Adrenal gland (tissue), 19 donors: ENCODE measurements at places on chromosomes 1 and 21.
A peak's percentile ranks its signal among the peaks of the same experiment; 100 is the strongest.

DNA sequence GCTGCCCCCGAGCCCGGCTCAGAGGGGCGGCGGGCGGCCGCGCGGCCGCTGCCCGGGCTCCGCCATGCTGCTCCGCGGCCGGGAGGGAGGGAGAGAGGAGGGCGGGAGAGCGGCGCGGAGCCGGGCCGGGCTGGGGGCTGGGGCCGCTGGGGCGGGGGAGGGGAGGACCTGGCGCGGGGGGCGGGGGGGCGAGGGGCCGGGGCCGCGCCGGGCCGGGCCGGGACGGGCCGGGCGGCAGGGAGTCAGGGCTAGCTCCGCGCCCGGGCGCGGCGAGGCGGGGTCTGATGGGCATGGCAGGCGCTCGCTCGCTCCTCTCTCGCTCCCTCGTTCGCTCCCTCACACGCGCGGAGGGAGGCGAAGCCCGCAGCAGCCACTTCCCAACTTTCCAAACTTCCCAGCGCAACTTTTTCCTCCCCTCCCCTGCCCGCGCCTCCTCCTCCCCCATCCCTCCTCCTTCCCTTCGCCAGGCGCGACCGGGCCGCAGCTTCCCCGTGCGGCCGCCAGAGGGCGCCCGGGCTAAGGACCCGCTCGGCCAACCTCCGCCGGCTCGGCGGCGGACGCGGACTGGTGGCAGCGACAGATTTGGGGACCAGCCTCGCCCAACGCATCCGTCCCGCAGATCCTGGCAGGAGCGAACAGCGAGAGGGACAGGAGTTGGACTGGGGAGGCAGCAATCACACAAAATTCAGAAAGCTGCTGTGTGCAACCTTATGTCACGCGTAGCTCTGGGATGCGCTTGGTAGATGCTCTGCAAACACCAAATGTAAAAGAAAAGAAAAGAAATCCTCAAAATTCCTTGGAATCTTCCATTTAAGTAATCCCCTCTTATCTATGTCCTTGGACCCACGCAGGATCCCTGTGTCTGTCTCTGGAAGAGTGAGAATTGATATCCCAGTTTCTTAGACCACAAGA is at the start of gene TRABD2B:
TSS of gene TRABD2B (minus strand) at position 97 of the 912 bp plus-strand sequence.
- DNase-seq = peak; percentile 81

- DNase-seq = no peak
Measured at GRCh38 chr1:246417152-246417812, 89.8 kb downstream of the SMYD3 start.

- DNase-seq = no peak
Measured at GRCh38 chr1:77513839-77514763, 168.4 kb downstream of the ZZZ3 start.

GRCh38 chr1:158053276-158053675 is 59.8 kb downstream of the KIRREL1 start:
- DNase-seq = no peak

- DNase-seq = no peak
Measured at GRCh38 chr1:25666460-25666859, 49.9 kb downstream of the MAN1C1 start.

GRCh38 chr1:172024516-172024915 is 183.2 kb downstream of the DNM3 start:
- no peak for DNase-seq

- DNase-seq = no peak
Measured at GRCh38 chr1:84278905-84279304, 22.6 kb upstream of the SAMD13 start.

DNA sequence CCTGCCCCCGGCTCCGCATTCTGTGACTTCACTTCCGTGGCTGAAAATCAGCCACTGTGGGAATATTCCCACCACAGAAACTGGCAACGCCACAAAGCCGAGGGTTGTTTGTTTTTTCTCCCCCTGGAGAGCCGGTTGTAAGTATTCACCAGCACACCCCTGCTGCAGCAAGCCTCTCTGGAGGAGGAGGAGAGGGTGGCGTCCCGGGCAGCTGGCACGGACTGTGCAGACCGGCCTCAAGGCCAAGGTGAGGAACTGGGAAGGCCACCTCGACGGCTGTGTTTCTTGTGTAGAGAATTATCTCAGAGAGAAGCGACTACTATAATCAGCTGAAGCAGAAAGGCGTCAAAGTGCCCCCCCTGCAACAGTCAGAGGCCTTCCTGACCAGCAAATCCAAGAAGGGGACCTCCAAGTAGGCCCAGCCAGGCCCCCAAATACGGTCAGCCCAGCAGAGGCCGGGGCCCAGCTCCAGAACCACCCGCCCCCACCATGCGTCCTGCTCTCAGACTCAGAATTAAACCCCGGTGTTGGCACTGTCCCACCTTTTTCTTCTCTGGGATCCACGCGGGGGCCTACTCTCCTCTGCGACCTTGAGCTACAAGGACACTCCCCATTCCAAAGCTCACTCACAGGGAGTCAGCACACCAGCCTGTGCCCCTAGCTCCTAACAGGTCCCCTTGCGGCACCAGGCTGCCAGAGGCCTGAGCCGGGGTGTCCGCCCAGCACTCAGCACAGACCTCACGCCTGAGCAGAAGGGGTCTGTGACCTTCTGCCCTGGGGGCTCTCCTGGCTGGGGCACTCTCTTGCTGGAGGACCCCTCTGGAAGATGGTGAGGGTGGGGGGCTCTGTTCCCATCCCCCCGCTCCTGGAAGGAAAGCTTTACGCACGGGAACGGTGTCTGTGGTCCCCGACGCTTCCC is 1.2 kb upstream of the SMIM1 start:
- DNase-seq = peak; percentile 35

- no peak for DNase-seq
Measured at GRCh38 chr1:10497109-10497508, 22.4 kb downstream of the PEX14 start.

DNA sequence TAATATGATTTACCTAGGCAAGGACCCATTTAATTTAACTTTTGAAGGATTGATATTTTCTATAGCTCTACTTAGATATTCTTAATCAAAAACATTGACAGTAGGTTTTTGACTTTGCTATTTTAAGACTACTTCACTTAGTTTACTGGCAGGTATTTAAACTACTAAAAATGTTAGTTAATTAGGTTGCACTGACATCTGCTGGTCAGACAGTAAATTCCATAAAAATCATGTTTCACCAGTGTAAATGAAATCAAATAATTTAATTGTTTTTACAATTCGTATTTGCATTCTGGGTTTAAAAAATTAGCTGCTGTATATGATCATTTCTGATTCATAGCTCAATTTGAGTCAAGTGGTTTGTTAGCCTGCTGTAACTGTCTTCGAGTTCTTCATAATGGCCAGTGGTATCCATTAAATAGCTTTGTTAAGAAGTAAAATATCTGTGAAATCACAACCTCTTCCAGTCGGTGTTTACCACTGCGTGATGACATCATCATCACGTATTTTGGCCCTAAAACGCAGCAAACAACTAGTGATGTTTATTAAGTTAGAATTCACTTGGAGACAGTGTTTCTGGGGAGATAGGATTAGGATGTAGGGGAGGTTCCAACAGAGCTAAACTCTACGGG is 26.2 kb downstream of the EXTL2 start:
- DNase-seq = no peak

- DNase-seq = peak; percentile 61
Measured at GRCh38 chr1:223341121-223341520, 22.9 kb downstream of the SUSD4 start.

- peak; percentile 59 for DNase-seq
Measured at GRCh38 chr1:201309416-201309815, 26.1 kb downstream of the PKP1 start.

GRCh38 chr1:33165209-33165608 is 16.6 kb downstream of the TRIM62 start:
- no peak for DNase-seq

GRCh38 chr1:92442351-92442750 is 44.4 kb downstream of the GFI1 start:
- no peak for DNase-seq

DNA sequence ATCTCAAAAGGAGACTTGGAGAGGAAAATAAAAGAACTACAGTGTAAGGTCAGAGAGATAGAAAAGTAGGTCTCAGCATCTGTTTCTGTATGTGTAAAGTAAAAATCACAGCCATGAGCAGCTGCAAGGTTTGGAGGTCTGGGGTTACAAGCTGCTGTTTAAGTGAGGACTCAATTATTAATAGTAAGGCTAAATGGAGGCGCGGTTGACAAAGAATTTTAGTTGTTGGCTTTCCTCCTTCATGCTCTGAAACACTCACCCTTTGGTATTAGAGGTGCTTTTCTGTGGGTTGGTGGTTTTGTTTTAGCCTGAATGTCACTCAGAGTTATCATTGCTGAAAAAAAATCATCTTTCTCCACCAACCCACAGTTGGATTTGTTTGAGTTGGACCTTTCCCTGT is 59.8 kb upstream of the HAO2 start:
- no peak for DNase-seq

DNA sequence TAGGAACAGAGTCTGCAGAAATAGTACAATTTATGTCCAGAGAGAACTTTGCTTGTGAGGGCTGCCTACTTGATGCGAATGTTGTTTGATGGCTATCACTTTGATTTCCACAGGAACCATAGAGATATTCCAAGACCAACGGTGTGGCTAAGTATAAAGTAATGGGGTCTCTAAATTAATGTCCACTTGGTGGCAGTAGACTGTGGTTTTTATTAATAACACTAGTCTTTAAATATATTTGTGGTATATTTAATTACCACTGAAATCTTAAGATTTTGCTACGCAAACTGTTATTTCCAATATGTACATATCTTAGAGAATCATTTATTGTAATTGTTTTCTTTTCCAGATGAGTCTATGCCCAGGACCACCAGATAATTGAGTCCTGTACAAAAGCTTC is 647.9 kb downstream of the PLA2G4A start:
- no peak for DNase-seq

- DNase-seq = peak; percentile 96
Measured at GRCh38 chr1:161225534-161226319, at the start of gene TOMM40L. TOMM40L (plus strand) TSS chr1:161226060; CDS start chr1:161226490, 430 bp downstream.

GRCh38 chr1:43570715-43571114 is 40.0 kb downstream of the PTPRF start:
- no peak for DNase-seq

- no peak for DNase-seq
Measured at GRCh38 chr1:222754366-222755139, 17.6 kb downstream of the FAM177B start.

GRCh38 chr21:33428669-33429068 is 25.5 kb downstream of the IFNGR2 start:
- no peak for DNase-seq

DNA sequence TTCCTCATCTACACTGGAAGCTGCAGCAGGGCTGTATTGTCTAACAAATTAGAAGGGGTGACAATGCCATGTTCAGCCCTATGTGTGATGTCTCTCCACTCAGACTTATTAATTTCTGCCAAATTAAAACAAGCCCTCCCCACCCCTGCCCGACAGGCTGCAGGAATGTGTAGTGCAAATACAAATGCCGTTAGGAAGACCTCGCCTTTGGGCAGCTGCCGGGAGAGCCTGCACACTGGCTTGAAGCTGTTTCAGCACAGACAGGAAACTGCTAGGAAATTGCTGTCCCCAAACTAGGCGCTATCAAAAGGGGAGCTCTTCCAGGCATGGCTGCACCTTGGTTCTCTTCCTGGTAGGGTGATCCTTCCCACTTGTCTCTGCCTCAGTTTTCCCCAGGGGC is 135.2 kb downstream of the ELAVL4 start:
- DNase-seq = no peak

DNA sequence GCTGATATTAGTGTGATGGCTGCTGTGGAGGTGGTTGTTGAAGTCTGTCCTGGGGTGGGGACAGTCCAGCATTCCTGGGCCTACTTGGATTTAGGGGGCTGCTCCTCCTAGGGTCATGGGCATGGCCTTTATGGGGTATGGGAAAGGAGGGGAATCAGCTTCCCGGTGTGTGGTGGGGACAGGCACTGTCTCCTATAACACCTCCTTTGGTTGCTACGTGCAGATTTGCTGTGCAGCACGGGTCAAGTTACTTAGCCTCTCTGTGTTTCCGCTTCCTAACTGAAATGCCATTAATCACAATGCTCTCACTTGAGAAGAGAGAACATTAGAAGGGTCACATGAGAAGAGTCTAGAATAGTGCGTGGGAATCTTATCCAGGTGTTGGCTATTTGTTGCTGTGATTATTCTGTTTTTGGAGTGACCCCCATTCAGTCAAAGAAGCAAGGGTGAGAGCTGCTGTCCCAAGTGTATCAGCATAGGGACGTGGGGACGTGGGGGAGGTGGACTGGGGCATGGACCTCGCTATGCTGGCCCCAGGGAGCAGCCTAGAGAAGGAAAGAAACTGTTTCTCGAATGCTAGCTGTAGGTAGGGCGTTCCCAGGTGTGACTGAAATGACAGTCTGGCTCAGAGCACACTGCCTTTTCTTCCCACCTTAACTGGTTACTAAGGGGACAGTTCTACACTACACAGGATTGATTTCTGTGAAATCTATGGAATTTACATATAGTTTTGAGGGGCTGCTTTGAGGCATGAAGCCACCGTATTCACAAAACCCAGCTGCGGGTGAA is 19.9 kb downstream of the SOX13 start:
- DNase-seq = no peak

GRCh38 chr1:169204157-169204556 is 97.7 kb downstream of the ATP1B1 start:
- no peak for DNase-seq

DNA sequence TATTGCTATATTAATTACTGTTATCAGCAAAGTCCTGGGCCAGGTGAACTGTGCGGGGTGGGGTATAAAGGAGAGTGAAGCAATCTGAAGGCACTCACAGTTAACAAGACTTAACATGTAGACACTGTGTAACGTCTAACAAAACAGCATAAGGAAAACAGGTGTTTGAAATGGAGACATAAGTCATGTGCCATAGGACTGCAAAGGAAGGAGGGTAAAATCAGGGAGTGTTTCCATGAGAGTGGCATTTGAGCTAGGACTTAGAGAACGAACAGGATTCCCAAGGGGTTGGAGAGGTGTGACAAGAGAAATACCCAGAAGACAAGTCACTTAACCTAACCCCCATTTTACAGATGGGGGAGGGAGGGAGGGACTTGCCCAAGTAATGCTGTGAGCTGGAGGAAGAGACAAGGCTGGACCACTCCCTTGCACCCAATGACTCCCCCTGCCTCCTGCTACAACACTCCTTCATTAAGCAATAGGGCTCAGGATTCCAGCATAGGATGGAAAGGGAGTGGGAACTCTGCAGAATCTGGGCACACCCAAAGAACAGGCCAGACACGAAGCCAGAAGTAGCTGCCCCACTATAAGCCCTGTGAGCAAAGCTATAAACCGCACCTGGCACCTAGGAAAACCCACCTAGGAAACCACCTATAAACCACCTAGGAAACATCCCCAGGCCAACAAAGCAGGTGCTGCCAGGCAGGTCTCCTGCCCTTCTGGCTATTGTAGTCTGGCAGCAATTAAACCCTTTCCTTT is 6.6 kb downstream of the PEF1 start:
- DNase-seq = no peak

GRCh38 chr1:52551507-52552235 is 1.2 kb downstream of the TUT4 start:
- DNase-seq = peak; percentile 33

GRCh38 chr1:201755200-201755599 is 73.8 kb upstream of the IPO9 start:
- no peak for DNase-seq

- no peak for DNase-seq
Measured at GRCh38 chr1:113255720-113256347, 134.5 kb upstream of the MAGI3 start.

DNA sequence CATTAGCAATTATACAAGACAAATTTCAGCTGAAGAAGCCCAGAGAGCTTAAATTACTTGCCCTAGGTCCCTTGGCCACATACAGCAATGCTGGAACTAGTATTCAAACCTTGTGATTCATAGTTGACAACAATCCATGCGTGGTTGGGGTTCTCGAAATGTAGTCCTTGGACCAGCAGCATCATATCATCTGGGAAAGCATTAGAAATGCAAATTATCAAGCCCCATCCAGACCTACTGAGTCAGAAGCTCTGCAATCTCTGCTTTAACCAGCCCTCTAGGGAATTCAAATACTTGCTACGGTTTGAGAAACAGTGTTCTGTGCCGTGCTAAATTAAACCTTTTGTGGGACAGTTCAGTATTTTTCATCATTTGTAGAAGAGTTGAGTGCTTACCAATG is 65.1 kb downstream of the CLIC6 start:
- no peak for DNase-seq
